NCI-H524 treated with DMSO at 0.1 percent for 48 hours (cell line): ENCODE measurements at places on chromosomes 13 and 19.

DNA sequence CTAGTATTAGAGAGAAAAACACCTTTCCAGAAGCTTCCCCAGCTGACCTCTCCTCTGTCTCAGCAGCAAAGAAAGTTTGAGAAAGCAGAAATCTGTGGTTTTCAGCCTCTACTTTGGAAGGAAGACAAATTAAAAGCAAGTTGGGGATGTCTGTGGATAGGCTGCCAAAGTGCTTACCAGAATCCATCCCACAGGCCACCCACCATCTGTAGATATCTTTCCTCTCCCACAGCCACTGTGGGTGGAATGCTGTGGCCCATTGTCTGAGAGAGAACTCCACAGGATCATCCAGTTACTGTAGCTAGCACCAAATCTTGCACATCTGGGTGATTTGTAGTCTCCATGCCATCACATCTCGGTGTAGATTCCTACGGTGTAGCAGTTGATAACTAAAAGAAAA is 133.5 kb downstream of the DNAJC15 start:
- DNase-seq, result no peak

- no peak for DNase-seq
Observed at GRCh38 chr13:113327766-113328471, 30.9 kb downstream of the LAMP1 start.

- DNase-seq, result no peak
Observed at GRCh38 chr13:25743421-25743820, 308.4 kb downstream of the SHISA2 start.

GRCh38 chr13:59201841-59202240 is 961.9 kb downstream of the DIAPH3 start:
- no peak for DNase-seq

DNA sequence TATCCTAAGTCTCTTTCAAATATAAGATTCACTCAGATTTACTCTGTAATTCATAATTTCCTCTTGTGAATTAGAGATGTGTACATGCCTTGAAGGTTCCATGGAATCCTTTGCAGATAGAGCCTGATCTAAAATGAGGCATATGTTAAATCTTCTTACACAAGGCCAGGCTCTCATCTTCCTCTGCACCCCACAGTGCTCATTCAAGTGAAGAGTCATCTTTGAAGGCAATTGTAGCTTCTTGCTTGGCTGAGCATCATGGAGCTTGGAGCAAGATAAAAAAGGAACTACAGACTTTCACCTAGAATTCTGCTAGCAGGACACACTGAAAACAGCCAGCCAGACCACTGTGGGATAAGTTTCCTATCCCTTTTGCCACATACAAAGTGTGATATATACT is 566.4 kb downstream of the PCDH9 start:
- DNase-seq, result no peak

GRCh38 chr13:45538382-45538781 is 73.6 kb downstream of the COG3 start:
- DNase-seq, result no peak

GRCh38 chr19:34359140-34359953 is 5.6 kb upstream of the GPI start:
- peak; percentile 95 for DNase-seq

DNA sequence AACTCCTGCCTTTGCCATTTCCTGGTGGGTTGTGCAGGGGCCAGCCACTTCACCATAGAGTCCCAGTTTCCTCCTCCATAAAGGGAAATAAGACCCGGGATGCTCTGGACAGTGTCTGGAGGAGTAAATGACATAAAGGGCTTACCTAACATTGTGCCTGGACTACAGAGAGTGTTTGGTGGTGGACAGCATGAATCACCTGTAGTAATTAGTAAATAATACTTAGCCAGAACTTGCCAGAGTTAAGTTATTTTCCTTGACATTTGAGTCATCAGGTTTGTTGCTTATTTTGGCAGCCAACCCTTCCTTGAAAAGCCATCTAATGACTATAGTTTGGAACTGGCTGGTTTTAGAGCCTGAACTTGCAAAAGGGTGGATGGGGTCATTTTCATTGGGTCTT is 159.2 kb downstream of the SLC7A1 start:
- no peak for DNase-seq
